Fibroblast of skin of left quadriceps (primary cell): ENCODE measurements at places on chromosomes 2 and 18.

- no peak for DNase-seq
Measured at GRCh38 chr18:22606563-22607283, 189.0 kb upstream of the CTAGE1 start.

- DNase-seq = no peak
Measured at GRCh38 chr2:64122358-64122757, 21.9 kb downstream of the PELI1 start.

- no peak for DNase-seq
Measured at GRCh38 chr2:113111823-113112287, 15.5 kb upstream of the IL1RN start.

DNA sequence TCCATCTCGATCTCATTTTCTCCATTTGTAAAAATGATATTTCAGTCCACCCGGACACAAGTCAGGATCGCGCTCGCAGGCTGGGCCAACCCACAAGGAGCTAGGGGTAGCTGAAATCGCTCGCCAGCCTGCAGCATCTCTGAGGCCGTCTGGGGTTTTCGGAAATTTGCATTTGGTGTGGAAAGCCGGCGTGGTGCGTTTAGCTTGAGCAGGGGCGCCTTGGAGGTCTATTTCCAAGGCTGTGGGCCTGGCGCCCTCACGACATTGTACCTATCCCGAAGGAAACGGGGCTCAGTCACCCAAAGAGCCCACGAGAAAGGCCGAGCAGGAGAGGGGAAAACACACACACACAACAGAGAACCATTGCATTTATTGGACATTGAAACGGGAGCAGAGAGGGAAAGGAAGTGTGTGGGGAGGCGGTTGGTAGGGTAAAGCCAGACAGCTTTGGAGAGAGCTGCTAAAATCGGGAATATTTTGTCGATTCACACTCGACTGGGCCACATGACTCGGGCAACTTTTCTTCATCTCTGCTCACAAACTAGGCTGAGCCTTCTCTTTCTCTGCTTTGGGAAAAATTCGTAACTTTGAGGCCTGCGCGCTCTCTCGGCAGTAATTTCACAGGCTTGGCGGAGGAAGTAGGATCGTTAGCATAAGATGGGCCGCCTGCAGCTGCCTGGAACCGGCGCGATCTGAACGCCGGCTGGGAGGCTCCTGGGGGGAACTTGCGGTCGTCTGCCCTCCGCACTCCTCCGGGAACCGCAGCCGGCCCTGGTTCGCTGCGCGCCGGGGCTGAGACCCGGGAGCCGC, 1.1 kb upstream of the HOXD8 start:
- no peak for DNase-seq

- no peak for DNase-seq
Measured at GRCh38 chr2:217538719-217539118, 464.1 kb downstream of the TNS1 start.

DNA sequence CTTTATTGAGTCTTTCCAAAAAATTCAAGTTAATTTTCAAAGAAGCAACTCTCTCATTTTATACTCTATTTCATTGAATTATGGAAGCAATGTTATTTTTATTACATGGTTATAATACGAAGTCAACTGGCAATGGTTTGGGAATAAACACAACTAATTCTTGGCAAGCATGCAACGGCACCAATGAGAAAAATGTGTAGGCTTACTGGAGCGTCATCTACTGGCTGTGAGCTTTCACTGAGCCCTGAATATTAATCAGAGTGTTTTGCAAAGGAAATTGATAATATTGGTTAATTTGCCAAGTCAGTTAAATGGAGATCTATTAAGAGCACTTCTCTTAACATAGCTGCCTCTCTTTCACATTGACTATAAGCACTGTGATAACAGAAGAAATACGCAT, 163.9 kb downstream of the IKZF2 start:
- no peak for DNase-seq

- DNase-seq = no peak
Measured at GRCh38 chr18:48933578-48934414, 17.0 kb downstream of the SMAD7 start.

GRCh38 chr2:194962254-194962653, 694.8 kb upstream of the SLC39A10 start:
- DNase-seq = no peak

DNA sequence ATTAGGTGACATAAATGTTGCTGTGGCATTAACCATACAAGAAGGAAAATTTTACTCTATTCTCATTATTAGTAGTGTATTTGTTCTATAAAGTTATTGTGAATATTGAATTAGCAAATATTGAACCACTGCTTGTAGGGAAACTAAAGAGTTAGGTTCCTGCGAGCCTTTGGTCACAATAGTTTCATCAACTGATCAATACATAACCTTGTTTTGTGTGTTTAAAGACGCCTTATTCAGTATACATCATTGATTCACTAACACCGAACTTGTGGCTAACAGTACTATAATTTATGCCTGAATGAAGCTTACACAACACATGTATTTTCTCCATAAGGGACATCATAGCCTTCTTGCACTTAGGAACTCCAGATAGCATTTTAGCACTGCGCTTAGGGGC, 36.9 kb downstream of the VPS54 start:
- no peak for DNase-seq

- DNase-seq = peak; percentile 87
Measured at GRCh38 chr2:54570925-54571694, 115.0 kb downstream of the SPTBN1 start.

- DNase-seq = no peak
Measured at GRCh38 chr2:169007356-169007755, 23.8 kb downstream of the ABCB11 start.
